ENCODE measurements at places on chromosomes 1 and 21. TPM values are rescaled to one million over a fixed set of nuclear protein-coding genes. Genes with fewer than 3 reads are reported as not detected.

Gene EXO5
- 7.5 TPM for total RNA-seq

Gene ITSN1
- total RNA-seq = 33.0 TPM

Gene CNR2
- not detected for total RNA-seq

Gene PDC
- total RNA-seq = not detected

Gene RNF186
- total RNA-seq = not detected

Gene IVL
- total RNA-seq = not detected

Gene CASZ1
- 10.9 TPM for total RNA-seq

Gene NIBAN1
- 17.5 TPM for total RNA-seq

Gene RNU1-3
- under 0.01 TPM for total RNA-seq

Measured in ovary (tissue), 10 donors.